Activated CD4-positive, CD25-positive, alpha-beta regulatory T cell treated with anti-CD3 and anti-CD28 coated beads, Interleukin-2, amount 50 U/mL, for 24 hours (primary cell): ENCODE measurements at places on chromosomes 2 and 18.
A peak's percentile ranks its signal among the peaks of the same experiment; 100 is the strongest.

- ATAC-seq = no peak
Measured at GRCh38 chr2:104873689-104874054, 19.8 kb downstream of the POU3F3 start.

DNA sequence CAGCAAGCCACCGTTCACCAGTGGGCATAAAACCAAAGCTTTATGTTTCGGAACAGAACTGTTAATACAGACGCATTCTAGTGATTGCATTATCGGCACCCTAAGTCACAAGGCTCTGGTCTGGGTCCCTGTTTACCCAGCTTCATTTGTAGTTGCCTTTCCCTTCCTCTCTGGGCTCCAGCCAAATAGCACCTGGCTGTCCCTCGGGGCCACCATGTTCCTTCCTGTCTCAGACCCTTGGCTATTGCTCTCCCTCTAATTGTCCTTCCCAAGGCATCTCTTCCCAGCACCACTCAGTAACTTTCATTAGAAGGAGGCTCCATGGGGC, 75.3 kb downstream of the SDC1 start:
- no peak for ATAC-seq

GRCh38 chr18:79494936-79495335, 99.2 kb downstream of the NFATC1 start:
- ATAC-seq = no peak

DNA sequence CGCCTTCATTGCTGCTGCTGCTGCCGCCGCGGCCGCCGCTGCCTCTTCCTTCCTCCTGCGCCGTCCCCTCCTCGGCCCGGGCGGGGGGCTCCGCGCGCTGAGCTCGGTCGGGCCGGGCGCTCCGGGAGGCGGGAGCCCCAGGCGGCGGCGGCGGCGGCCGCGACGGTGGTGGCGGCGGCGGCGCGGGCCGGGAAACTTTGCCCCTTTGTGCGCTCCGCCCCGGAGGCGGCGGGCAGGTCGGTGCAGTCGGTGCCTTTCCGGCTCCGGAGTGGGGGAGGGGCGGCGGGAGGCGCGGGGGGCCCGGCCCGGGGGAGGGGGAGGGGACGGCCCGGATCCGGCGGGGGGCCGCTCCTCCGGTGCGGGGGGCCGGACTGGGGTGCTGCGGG, 205 bp downstream of the TET3 start:
- peak; percentile 11 for ATAC-seq

DNA sequence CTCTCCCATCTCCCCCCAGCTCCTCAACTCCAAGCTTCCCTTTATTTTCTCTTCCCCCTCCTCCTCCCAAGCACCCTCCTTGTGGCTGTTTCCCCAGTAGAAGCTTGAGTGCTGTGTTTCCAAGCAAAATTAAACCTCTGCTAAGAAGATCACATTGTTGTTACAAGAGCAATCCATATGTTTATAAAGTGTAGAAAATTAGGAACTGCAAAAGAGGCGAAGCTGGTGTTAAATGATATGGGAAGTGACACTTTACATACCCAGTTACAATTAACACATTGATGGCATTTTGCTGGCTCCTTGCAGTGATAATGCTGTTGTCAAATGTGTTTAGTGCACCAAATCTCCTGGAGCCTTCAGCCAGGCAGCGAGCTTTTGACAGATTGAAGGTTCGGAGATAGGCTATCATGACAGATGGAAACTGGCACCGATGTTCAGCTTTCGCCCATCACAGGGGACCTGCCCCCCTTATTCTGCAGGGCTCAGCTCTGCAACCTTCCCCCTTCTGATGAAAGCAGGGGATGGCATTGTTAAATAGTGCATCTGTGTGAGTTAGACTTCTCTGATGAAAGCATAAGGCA, 259.8 kb upstream of the ATP5MC3 start:
- ATAC-seq = no peak

GRCh38 chr2:35708411-35708923, 647.1 kb upstream of the CRIM1 start:
- no peak for ATAC-seq

DNA sequence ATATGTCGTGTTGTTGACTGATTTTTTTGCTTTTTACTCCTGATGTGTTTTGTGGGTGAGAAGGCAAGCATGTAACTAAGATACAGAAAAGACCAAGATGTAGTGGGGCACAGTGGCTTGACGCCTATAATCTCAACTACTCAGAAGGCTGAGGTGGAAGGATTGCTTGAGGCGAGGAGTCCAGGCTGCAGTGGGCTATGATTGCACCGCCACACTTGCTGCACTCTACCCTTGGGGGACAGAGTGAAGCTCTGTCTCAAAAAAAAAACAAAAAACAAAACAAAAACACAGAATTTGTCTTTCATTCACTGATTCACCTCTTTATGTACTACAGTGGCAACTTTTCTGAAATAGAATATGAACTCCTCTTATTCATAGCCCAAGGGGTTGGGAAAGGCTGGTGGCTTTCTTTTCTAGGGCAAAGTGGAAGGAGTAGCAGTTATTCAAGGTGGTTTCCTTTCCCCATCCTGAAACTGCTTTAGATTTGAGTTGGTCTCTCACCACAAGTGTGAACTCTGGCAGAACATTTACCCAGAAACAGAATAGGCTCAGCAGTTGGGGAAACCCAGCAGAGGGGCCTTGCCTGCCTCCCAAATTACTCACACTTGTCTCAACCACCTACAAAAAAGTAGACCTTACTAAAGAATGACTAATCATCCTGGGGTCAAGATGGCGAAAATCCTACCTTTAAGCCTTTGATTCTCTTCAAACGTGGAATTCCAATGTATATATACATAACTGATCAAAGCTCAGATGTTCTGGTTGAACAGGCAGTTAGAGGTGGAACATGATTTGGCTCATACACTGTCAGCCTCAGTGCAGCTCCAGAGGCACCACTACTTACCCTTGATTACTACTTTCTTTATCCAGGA, 6.5 kb downstream of the TANK start:
- ATAC-seq = peak; percentile 93

DNA sequence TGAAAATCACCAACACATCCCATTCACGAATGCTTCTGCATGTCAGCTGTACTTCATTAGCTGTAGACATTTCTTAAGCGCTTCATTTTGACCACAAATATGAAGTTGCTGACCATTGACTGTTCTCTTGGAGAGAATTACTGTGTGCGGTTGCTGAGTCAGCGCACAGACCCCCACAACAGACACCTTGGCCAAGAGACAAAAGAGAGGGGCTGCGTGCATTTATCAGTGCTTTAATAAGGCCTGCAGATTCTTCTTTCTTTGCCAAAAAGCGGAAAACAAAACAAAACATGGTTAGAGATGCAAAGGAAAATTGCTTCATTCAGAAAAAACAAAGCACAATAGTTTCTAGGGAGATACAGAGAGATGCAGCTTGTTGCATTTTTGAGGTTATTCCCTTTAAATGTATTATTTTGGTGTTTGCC, 174.7 kb downstream of the ACKR3 start:
- no peak for ATAC-seq

DNA sequence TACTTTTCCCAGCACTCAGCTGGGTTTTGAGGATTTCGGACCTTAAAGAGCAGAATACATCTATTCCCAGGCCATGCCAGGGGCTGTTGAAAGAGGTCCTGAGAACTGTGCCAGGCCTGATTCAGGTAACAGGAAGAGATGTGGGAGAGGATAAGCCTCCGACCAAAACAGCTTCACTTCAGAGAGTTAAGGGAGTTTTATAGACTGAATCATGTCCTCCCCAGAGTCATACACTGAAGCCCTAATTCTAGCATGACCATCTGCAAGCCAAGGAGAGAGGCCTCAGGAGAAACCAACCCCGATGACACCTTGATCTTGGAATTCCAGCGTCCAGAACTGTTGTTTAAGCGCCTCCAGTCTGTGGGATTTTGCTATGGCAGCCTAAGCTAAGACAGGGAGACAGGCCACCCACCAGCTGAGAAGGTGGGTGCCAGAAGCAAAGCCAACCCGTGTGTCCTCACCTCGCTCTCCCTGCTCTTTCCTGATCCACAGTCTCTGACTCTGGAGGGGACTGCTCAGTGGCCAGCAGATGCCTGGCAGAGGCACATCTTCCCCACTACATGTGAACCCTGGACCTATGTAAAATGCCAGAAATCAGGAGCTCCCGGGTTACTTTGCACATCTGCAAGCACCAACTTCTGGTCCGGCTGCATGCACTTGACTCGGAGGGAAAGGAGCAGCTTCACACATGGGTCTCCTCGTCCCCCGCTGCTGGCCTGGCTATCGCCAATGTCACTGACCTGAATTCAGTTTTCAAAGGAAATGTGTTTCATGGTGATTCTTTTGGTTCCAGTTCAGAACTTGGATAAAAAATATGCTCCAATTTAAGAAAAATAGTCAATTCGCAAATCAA, 116.8 kb upstream of the EPC2 start:
- no peak for ATAC-seq

DNA sequence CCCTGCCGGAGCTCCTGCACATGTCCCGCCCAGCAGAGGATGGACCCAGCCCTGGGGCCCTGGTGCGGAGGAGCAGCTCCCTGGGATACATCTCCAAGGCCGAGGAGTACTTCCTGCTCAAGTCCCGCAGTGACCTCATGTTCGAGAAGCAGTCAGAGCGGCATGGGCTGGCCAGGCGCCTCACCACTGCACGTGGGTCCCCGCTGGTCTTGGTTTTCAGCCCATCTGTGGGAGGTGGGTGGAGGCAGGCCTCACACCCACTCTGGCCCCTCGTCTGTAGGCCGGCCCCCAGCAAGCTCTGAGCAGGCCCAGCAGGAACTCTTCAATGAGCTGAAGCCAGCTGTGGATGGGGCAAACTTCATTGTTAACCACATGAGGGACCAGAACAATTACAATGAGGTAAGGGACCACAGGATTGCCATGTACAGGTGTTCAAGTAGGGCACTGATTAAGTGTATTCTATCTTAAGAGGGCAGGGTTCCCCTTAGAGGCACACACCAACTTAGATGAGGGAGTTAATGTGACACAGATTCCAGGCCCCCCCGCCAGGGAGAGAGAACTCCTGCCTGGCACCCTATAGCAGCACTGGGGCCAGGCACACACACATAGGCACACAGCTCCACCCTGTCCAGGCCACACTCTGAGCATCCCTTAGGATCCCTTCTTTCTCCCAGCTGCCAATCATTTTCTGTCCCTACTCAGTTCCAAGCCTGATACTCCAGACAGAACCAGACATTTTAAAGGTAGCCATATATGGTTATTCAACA, 5.4 kb upstream of the CHRNG start:
- ATAC-seq = no peak

- ATAC-seq = peak; percentile 55
Measured at GRCh38 chr2:234025466-234025865, 25.0 kb upstream of the SPP2 start.

DNA sequence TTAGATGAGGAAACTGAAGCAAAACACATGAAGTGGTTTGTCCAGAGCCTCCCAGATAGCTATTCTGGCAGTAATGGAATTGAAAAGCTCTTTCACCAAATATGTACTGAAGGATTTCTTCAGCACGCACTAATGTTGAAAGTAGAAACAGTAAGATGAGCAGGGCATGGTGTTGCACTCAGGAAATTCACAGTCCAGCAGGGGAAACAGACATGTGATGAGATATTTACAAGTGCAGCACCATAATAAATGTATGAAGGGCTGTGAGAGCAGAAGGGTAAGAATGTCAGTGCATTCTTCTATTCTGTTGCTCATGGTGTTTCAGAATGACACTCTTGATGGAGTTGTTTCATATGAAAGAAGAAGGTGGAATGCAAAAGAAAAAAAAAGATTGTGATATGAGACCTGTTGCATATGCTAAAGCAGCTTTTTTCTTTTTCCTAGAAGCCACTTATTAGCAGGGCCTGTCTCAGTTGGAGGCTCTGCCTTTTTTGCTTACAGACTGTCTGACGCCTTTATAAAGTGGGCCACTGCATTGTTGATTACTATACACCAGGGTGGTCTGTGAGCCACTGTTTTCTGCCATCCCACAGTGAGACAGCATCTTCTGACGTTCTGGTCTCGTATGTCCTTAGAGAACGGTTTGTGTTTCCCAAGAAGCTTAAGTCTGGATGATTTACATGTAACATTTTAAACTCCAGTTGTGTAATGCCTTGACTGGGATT, 516.9 kb downstream of the ARHGAP15 start:
- ATAC-seq = no peak

DNA sequence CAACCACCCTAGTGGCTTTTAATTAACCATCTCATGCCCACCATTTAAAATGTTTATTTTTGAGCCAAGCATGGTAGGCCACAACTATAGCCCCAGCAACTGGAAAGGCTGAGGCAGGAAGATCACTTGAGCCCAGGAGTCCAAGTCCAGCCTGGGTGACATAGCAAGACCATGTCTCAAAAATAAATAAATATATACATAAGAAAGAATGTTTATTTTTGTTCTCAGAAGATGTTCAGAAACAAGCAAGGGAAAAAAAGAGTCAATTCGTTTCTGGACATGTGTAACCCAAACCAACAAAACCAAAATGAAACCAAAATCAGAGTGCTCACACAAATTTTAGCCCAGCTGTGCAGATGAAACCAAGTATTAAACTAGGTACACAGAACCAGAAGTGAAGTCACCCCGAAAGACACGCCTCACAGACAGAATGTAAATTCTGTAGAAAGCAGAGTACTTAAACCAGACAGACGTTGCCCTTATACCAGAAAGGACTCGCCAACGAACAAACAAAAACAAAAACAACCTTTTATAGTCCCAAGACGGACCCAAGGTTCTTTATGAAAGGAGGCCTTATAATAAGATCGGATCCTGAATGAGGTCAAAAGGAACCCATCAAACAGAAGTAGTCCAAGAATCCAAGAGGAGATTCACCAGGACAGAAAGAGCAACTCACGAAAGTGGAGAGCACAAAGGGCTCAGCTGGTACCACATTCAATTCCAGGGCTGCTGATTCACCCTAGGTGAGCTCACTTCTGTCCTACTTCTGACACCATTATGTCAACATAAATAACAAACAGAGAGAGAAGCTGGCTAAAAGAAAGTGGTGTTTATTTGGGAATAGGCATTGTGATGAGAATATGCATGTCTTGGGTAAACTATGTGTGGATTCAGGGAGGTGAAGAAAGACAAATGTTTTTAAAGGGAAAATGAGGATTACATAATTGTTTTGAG, 31.8 kb upstream of the MTCL1 start:
- ATAC-seq = peak; percentile 24
